Hepatocyte (in vitro differentiated cells): ENCODE measurements at places on chromosomes 7 and 10.
A peak's percentile ranks its signal among the peaks of the same experiment; 100 is the strongest.

DNA sequence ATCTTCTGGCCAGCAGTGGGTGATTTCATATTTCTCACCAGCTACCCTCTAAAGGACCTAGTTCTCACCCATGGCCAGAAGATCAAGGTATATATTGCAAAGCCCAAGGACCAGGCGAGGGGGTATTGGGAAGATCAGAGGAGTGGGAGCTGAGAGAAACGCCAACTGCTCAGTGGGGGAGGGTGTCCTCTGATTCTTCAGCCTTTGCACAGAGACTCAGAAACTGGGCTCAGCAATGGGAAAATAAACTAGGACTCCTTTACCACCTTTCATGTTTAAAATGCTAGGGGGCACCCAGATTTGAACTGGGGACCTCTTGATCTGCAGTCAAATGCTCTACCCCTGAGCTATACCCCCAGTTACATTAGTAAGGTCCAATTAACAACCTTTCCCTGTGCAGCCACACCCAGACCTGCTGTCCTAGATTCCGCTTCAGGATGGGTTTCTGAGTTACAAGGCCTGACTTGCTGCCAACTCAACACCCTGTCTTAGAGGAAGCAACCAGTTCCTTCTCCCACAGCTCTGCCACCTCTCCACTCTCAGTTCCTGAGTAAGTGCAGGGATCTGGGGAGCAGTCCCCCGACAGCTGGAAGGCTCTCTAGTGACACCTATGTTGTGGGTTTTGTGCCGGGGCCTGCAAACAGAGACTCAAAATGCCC, 93.5 kb downstream of the ZNF783 start:
- no peak for DNase-seq

GRCh38 chr7:149081914-149082313, 8.6 kb downstream of the ZNF786 start:
- DNase-seq = no peak

GRCh38 chr7:83313931-83314330, 151.2 kb upstream of the PCLO start:
- DNase-seq = no peak

DNA sequence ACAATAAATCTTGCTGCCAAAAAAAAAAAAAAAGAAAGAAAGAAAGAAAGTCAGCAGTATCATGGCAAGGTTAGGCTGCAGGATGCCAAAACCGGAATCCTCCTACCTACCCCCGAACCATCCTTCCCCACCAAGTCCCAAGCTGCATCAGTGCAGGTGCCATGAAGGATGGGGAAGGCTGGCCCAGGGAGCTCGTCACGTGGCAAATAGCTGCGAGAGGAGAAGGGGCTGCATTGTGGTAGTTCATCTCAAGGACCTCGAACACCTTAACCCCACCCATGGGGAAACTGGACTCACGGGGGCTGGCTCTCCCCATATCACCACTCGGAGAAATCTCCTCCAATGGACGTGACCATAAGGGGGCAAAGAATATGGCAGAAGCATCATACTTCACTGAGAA, 86.2 kb downstream of the TACC2 start:
- no peak for DNase-seq

GRCh38 chr7:151244841-151245346, 3.6 kb downstream of the SMARCD3 start:
- DNase-seq = no peak

- DNase-seq = no peak
Observed at GRCh38 chr10:59801171-59801570, 47.9 kb upstream of the MRLN start.

DNA sequence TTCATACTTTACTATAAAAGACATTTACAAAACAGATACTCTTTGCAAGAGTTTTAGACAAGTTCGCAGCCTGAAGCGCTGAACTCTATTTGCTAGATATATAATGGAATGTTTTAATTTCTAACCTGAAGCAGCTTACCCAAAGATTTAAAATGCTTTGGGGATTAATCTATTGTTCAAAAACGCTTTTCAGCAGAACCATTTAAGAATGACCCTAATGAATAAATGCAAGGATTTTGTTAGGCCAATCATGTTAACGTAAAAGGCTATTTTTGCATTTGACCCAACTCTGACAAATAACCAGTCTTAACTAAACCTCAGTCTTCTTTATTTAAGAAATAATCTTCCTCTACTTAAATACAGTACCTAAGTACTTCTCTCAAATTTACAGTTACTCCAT, 406.7 kb upstream of the POT1 start:
- DNase-seq = no peak

GRCh38 chr7:130929896-130930659, 196.1 kb upstream of the KLF14 start:
- no peak for DNase-seq

DNA sequence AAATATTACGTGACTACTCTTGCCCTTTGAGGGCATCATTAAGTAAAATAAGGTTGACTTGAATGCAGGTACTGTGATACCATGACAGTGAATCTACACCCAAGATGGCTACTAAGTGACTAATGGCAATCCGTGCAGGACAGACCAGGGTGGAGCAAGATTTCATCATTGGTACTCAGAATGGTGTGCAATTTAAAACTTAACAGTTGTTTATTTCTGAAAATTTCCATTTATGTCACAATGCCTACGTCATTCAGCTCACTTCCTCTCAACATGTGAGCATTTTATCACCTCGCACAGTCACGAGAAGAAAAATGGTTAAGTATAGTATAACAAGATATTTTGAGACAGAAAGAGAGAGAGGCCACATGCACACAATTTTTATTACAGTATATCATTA, 50.3 kb upstream of the MET start:
- no peak for DNase-seq

- no peak for DNase-seq
Observed at GRCh38 chr7:132072165-132072564, 504.1 kb downstream of the PLXNA4 start.

DNA sequence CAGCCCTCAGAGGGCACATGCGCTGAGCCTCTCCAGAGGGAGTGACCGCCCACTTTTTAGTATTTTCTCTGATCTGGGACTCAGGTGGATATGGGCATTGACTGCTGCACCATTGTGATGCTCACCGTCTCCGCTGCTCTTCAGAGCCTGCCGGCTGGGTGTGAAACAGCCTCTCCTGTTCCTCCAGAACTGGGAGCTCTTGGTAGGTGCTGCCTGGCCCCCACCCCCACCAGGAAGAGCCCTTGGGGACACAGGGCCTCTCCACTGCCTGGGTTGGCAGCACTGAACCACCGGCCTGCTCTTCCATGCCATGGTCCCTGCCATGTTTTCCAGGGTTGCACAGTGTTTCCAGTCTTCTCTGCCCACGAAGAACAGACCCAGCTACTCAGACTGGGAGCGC, 36.3 kb downstream of the ARHGAP22 start:
- no peak for DNase-seq

- no peak for DNase-seq
Observed at GRCh38 chr7:39624935-39625694, 1.7 kb downstream of the RALA start.

DNA sequence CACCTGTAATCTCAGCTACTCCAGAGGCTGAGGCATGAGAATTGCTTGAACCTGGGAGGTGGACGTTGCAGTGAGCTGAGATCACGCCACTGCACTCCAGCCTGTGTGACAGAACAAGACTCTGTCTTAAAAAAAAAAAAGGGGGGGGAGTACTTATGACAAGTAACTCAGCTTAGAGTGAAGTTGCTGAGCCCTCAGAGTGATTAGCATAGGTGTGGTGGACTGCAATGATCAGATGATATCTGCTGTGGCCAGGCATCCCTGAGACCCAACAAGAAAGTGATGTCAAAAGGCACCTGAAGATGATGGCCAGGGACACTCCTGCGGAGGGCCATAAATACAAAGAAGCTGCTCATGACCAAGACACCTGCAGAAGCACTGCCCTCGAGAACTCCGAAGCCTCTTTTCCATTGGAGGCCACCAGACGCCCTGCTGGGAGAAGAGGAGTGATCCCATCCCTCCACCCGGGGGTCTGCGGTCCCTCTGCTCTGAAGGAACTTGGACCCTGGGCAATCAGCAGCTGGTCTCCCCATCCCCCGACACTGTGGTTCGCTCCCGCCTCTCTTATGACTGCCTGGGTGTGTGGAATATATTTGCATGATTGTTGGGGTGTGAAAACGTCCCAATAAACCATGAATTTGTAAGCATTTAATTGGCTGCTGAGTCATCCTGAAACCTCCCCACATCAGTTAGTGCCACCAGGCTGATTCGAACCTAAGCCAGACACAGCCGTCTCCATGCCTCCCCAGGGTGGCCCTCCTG, 46.0 kb downstream of the RASGEF1A start:
- no peak for DNase-seq

DNA sequence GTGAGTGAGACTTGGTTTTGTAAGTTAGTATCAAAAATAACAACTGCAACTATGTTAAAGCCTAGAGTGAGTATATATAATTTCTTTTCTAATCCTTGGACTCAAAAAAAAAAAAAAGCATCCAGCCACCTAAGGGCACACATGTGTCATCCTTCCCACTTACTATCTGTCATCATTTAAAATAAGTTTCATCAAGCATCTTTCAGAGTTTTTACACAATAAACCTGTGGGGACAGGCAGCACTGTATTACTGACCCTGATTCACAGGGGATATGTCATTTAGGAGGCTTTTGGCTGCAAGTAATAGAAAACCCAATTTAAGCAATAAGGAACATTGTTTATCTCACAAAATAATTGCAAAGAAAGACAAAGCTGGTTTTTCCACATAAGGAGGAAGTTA, 32.3 kb upstream of the OSBPL3 start:
- no peak for DNase-seq

DNA sequence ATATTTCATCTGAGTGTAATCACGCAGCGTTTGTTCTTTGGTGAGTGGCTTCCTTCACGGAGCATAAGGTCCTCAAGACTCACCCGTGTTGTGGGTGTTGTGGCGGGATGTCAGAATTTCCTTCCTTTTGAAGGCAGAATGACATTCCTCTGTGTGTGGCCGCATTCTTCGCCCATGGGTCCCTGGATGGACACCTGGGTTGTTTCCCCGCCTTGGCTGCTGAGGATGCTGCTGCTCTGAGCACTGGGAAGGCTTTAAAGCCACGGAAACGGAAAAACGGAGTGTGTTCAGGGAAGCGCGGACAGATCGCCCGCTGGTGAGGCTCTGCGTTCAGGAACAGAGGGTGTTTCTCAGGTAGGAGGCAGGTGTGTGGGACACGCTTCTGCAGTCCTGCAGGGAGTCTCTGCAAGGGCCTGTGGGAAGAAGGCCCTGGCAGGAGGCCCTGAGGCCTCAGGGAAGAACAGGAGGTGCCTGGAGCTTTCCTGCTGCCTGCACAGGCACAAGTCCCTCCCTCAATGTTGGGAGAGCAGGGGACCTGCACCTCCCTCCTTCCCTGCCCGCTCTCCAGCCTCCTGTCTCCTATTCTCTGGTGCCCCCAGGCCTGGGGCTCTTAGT, 35.7 kb upstream of the SHH start:
- DNase-seq = no peak

DNA sequence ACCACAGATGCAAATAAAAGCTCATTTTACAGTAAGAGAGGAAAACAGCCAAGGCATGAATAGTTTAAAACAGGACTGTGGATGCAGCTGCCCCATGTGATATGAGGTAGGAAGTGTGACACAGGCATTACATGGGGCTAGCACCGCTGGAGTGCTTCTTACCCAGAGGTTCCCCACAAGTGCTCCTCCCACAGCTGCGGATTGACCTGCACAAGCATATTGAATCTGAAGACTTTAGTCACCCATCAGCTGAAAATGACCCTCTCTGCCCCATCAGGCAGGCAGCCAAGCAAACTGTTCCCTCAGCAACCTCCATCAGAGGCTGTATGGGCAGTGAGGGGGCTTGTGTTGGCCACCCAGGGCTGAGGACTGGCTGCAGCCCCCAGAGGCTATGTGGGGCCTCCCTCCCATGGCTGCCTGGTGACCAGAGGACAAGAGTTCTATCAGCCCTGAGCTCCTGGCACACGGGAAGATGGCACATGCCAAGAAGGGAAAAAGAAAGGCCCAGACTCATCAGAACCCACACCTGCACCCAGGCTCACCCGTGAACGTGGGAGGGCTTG, 98.7 kb downstream of the TCERG1L start:
- DNase-seq = no peak

DNA sequence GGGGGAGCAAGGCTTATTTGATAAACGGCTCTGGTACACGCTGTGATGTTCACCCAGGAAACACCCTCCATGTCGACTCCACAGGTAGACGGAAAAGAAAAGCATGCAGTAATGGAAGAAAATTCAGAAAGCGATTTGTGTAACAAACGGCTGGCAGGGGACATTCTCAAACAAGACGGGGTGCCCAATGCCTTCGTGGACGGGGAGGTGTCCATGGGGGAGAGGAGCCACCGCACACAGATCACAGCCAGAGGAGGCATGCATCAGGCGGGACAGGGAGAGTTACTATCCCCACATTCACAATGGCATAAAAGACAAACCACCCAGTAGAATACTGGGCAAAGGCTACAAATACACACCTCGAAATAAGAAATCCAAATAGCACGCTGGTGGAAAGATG, 20.1 kb downstream of the CNPY1 start:
- DNase-seq = no peak

- no peak for DNase-seq
Observed at GRCh38 chr7:71320916-71321315, 189.0 kb downstream of the GALNT17 start.

GRCh38 chr7:46444256-46444655, 523.2 kb upstream of the IGFBP3 start:
- DNase-seq = no peak

GRCh38 chr7:113774182-113774807, 144.5 kb downstream of the PPP1R3A start:
- peak; percentile 67 for DNase-seq

GRCh38 chr10:107481224-107481623, 316.7 kb upstream of the SORCS1 start:
- DNase-seq = no peak

DNA sequence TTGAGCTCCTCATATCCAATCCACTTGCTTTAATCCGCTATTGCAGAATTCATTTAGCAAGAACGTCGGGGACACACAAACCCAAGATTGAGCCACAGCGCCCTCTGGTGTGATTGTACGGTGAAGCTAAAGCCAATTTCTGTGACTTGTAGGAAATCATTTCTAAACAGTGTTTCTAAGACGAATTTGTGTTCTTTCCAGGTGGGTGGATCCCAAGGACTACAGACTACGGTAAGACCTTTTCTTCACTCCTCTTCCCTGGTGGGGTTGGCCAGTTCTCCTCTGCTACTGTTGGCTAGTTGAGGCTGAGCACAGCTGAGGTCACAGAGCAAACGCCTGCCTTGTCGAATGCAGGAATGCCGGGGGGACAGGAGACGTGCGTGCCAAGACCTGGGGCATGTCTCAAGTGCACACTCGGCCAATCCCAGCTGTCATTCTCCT, 5.2 kb downstream of the DMBT1 start:
- DNase-seq = peak; percentile 89

DNA sequence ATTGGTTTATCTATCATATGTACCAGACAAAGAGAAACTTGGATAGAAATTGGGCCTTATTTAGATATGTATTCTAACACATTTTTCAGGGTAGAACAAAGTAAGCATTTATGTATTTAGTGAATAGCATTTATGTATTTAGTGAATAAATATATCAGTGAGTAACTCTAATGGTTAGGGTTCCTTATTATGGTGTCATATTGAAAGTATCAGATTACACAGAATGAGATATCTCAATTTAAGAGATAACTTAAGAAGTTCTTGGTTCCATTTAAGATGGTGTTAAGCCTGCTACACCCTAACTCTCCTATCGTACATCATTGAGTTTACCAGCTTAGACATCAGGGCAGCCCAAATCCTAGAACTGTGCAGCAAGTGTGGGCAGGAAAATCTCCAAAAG, 35.9 kb upstream of the DMTF1 start:
- no peak for DNase-seq
